Foreskin keratinocyte (primary cell): ENCODE measurements at places on chromosomes 5 and 9.

- DNase-seq, result no peak
Measured at GRCh38 chr5:62190173-62190572, 115.8 kb upstream of the KIF2A start.

GRCh38 chr9:127066851-127067136 lies 55.6 kb downstream of the ANGPTL2 start:
- no peak for DNase-seq

GRCh38 chr9:36008774-36009300 lies 27.9 kb upstream of the RECK start:
- no peak for DNase-seq

DNA sequence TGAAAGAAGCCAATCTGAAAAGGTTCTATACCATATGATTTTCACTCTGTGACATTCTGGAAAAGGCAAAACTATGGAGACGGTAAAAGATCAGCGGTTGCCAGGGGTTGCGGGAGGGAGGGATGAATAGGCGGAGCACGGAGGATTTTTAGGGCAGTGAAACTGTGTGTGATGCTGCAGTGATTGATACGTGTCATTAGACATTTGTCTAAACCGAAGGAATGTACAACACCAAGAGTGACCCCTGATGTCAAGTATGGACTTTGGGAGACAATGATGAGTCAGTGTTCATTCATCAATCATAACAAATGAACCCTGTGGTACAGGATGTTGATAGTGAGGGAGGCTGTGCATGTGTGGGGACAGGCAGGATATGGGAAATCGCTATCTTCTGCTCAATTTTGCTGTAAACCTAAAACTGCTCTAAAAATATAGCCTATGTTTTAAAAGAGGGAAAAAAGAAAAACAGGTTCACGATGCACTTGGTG lies 34.4 kb downstream of the ERGIC1 start:
- peak; percentile 75 for DNase-seq

DNA sequence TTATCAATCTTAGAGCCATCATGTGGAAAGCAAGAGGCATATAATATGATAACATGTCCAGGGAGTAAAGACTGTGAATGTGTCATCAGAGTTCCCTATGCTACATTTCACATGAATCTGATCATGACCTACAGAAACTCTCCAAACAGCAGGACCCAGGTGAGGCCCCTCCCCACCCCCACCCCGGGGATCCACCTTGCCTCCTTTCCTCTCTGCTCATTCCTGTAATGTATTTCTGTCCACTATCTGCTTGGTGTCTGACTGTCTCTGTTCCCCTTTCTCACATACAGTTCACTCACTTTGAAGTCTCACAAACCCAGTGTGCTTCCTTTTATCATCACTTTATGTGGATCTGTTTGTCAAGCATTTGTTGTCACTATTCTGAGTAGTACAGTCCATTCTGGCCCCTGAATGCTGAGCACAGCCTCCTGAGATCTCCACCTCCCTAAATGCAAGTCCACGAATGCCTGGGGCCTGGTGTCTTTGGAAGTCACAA lies 76.4 kb upstream of the SMARCA2 start:
- no peak for DNase-seq

DNA sequence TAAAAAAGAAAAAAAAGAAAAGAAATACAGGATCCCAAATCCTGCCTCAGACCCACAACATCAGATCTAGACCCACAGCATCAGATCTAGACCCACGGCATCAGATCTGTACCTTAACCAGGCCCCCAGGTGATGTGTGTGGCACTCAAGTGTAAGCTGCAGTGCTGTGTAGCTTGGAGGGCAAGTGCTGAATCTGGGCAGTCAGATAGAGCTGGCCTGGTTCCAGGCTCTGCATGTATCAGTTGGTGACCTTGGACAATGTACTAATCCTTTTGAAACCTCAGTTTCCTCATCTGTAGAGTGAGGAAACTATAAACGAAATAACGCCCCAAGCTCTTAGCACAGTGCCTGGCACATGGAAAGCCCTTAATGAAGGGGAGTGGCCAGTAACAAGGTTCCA lies 16.7 kb downstream of the COL15A1 start:
- DNase-seq, result no peak

GRCh38 chr5:143337946-143338345 lies 65.5 kb downstream of the NR3C1 start:
- no peak for DNase-seq

GRCh38 chr9:137007108-137007815 lies 10.9 kb upstream of the CLIC3 start:
- DNase-seq, result no peak

GRCh38 chr5:141771562-141771961 lies 89.5 kb upstream of the ARAP3 start:
- no peak for DNase-seq

DNA sequence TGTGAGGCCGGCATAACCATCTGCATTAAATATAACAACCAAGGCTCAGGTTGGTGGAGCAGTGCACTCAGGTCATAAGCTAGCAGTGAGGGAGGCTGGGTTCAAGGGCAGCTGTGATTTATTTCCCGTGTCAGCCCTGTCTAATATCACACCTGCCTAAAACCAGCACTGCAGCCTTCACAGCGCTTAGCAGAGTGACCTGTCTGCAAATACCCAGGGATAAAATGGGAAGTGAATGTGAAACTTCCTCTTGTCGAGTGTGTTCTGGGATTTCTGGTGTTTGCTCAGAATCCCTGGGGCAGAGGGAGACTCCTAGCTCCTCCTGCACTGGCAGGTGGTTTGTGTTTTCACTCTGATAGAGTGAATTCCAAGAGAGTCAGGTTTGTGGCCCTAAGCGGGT lies 57.5 kb downstream of the ZNF510 start:
- no peak for DNase-seq

DNA sequence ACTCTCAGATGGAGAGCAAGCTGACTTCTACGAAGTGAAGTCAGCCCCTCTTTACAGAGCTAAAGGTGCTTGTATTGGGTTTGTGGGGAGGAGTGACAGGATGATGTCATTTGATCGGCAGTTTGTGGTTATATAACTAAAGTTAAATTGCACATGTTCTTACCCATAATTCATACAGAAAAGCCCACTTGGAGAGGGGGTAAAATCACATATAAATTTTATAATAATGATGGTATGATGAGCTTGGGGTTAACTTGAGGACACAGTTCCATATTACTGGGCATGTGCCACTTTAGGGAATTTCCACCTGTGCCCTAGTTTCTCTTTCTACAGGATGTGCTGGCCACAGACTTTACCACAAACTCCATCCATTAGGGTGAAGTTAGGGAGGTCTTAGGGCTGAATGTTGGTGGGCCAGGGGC lies 1178.6 kb upstream of the CDH9 start:
- no peak for DNase-seq

DNA sequence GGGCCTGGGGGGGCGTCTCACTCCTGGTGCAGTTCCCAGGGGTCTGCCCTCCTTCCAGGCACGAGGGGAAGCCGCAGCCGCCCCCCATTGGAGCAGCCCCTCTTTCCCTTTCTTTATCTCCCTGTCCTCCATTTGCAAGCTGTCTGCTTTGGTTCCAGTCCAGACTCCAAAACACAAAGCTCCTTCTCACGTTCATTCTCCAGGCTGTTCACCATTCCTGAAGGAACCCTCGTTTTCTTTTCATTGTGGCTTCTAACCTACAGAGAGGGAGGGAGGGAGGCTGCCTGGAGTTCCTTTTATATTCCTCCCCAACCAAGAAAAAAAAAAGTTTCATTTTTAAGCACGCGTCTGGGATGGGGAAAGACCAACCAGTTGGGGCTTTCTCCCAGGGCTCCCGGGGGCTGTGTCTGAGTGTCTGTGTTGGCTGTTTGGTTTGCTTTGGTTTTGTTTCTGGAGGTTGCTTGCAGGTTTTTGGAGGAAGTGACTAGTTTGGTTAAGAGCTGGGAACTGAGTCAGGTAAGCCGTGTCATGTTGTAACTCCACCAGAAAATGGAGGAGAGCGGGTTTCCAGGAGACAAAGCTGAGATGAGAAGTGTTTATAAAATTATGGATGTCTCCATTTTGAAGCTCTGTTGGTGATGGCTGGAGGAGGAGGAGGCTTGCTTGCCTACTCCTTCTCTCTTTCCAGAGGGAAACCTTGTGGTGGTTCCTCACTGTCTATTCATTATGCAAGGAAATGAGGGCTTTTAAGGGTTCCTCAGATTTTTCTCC lies 1.6 kb downstream of the ZNF462 start:
- no peak for DNase-seq

GRCh38 chr5:53642061-53642460 lies 81.6 kb downstream of the NDUFS4 start:
- DNase-seq, result peak; percentile 38

DNA sequence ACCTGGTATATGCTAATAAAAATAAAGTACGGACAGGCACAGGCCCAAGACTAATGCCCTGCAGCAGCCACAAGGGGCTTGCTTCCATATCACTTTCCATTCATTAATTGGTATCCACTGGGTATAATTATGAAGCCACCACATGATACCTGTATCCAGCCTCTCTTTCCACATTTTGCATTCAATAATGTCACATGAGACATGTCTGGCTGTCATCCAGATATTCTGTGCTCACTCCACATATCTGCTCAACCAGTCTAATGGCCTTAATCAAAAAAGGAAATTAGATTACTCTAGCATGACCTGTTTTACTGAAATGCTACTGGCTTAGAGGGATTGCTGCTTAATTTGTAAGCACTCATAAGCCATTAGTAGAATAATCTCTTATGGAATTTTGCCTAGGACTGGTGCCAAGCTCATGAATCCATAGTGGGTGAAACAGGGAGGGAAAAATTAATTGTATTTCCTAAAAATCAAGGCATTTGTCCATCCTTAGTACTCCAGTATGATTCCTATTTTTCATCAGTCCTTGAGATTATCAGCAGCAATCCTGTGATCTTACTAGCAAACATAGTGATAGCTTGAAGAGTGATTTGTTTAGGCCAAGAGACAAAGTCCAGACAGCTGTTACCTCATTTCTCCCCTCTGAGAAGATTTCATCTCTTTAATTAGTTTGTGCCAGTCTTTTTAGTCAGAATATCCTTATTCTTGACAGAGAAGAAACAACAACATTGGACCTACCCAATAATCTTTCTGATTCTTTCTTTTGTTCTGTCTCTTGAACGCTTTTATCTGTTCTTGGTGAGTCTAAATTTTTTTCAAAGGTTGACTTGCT lies 119.2 kb upstream of the ABCA1 start:
- DNase-seq, result no peak

DNA sequence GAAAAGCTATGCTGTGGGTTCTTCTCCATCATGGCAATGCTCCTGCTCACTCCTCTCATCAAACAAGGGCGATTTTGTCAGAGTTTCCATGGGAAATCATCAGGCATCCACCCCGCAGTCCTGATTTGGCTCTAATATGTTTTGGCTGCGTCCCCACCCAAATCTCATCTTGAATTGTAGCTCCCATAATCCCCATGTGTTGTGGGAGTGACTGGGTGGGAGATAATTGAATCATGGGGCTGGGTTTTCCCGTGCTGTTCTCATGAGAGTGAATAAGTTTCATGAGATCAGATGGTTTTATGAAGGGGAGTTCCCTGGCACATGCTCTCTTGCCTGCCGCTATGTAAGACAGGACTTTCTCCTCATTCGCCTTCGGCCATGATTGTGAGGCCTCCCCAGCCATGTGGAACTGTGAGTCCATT lies 163.8 kb downstream of the GADD45G start:
- DNase-seq, result no peak

- DNase-seq, result peak; percentile 57
Measured at GRCh38 chr9:121725008-121725775, 73.8 kb downstream of the DAB2IP start.

GRCh38 chr9:34463901-34464232 lies 5.3 kb downstream of the DNAI1 start:
- DNase-seq, result no peak

DNA sequence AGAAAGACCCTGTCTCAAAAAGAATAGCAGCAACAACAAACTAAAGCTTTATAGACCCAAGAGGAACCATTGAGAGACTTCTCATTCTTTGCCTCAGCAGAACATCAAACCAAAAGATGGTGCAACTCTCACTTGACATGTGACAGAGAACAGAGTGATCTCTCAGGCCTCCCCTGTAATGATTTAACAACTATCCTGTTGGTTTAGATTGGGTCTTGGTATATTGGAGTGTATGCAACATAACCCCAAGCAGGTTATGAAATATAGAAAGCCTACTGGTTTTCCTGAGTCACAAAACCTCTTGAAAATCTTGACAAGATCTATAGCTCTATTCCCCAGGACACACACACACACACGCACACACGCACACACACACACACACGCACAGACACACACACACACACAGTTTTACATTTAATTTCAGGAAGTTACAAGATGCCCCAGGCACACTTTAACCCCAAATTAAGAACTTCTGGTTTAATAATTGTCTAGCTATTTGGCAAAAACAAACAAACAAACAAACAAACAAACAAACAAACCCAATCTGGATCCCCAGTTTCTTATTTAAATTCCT lies 6.5 kb upstream of the FGF1 start:
- no peak for DNase-seq
